ENCODE measurements at places on chromosomes 13 and 19. TPM values are rescaled to one million over a fixed set of nuclear protein-coding genes. Genes with fewer than 3 reads are reported as not detected.

NKPD1 gene
- 0.13 TPM for total RNA-seq

ITPKC gene
- total RNA-seq: 25.3 TPM

RB1 gene
- 24.4 TPM for total RNA-seq

SHISA2 gene
- total RNA-seq: 1.8 TPM

TSHZ3 gene
- total RNA-seq: 0.77 TPM

CDKN2D gene
- 4.8 TPM for total RNA-seq

ZNF610 gene
- total RNA-seq: 1.7 TPM

LRRC63 gene
- total RNA-seq: not detected

ANO8 gene
- total RNA-seq: 1.8 TPM

GNG7 gene
- 0.64 TPM for total RNA-seq

CPAMD8 gene
- 2.4 TPM for total RNA-seq

ZNF20 gene
- 2.8 TPM for total RNA-seq

CNN2 gene
- 93.6 TPM for total RNA-seq

RAB11B gene
- total RNA-seq: 48.1 TPM

DENND1C gene
- not detected for total RNA-seq

GRIK5 gene
- total RNA-seq: not detected

NLRP12 gene
- total RNA-seq: 0.76 TPM

KLK14 gene
- not detected for total RNA-seq

IRS2 gene
- total RNA-seq: 1.5 TPM
